SW 1271 (cell line): ENCODE measurements at places on chromosomes 16 and 17.

DNA sequence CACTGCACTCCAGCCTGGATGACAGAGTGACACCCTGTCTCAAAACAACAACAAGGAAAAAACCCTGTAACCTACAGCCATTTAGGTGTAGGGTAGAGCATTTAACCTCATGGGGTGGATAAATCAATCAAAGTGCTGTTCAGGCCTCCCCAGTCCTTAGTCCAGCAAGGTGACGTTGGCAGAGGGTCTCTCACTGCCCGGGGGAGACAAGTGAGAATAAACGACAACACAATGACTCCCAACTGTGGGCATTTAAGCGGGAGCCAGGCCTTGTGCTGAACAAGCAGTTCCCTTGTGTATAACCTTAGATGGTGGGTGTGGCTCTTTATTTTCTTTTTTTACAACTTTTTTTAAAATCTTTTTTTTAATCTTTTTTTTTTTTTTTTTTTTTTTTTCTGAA is 29.3 kb downstream of the TMEM92 start:
- DNase-seq, result no peak

DNA sequence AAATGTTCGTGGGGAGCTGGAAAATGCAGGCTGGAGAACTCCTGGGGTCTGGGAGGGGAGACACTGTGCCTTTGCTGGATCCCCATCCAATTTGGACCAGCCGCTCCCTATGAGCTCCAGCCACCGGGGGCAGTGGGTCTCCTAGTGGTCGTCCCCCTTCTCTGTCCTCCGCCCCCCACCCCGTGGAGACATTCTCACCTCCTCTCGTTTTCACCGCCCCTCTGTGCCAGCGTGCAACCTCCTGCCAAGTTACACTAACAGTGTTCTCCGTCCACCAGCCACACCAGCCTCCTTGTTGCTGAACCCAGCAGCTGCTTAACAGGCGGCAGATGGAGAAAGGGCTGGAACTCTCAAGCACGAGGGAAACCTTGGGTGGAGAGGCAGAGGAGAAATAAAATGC is 67.4 kb upstream of the SOX9 start:
- DNase-seq, result no peak

DNA sequence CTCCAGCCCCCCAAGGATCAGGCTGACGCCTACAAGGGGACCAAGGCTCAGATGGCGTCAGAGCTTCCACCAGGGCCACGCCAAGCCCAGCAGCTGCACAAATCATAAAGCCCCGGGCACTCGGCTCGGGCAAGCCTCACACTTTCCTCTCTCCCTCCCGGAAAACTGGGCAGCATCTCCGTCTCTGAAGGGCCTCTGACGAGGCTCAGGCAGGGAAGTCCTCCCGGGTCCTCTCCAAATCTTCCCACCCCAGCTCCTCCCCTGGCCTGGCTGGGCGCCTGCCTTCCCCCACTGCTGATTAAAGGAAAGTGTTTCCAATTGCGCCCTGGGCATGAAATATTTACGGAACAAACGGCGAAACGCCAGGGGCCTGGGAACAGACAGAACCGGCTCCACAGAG is 38.5 kb downstream of the PIEZO1 start:
- DNase-seq, result no peak

- no peak for DNase-seq
These were observed 296.3 kb downstream of the CPPED1 start for GRCh38 chr16:12507366-12507765.

- no peak for DNase-seq
These were observed 762 bp downstream of the PYCARD start for GRCh38 chr16:31201582-31202413.

GRCh38 chr16:65181071-65181561 is 59.3 kb upstream of the CDH11 start:
- DNase-seq, result no peak

DNA sequence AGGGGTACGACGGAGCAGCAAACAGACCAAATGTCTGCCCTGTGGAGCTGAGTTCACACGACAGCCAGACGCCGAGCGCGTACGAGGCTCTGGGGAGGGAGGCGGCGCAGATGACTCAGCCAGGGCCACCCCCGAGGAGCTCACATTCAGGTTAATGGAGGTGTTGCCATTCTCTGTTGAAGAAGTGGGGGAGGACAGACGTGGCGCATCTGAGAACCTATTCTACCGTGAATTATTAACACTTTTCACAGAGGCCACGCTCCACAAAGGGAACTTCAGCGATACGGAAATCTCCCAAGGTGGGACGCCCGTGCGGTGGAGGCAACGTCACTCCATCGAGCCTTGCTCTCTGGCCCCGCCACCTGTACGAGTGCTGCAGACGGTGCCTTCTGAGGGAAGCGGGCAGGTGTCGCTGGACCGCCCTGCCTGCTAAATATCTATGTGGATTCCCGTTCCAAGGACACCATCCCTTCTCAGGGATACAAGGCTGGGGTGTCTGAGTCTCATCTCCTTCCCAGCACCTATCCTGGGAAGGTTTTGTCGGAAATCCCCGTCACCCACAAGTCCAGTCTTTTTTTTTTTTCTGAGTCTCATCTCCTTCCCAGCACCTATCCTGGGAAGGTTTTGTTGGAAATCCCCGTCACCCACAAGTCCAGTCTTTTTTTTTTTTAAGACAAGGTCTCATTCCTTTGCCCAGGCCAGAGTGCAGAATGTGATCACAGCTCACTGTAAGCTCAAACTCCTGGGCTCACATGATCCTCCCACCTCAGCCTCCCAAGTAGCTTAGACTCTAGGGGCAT is 19.0 kb downstream of the ABR start:
- DNase-seq, result no peak

GRCh38 chr17:65324611-65325342 is 187.6 kb downstream of the RGS9 start:
- no peak for DNase-seq

DNA sequence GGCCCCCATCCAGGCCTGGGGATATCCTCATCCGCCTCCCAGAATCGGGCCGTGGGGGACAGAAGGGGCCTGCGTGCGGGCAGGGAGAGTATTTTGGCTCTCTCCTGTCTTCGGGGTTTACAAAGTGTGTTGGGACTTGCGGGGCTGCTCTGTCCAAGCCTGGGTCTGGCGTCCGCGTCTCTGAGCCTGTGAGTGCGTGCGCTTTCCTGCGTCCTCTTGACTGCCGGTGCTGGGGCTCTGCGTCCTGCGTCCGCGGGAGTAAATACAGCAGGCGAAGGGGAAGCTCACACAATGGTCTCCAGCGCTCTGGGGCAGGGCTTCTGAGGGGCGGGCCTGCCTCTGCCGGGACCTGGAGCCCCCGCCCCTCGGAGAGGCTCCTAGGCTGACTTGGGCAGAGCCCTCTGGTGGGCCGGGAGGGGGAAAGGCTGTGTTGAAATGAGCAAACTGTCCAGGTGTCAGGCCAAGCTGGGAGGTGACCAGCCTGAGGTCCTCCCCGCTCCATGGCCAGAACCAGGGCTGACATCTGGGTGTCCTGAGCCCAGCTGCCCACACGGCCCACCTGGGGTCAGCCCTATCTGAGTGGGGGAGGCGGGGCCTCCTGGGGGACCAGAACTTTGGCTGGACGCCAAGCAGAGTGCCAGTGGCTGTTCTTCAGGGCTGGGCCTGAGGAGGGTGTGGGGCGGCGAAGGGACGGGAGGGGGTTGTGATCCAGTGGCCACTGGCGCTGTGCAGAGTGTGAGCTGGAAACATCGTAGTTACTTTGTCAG is 233.6 kb downstream of the SEC14L1 start:
- DNase-seq, result no peak

DNA sequence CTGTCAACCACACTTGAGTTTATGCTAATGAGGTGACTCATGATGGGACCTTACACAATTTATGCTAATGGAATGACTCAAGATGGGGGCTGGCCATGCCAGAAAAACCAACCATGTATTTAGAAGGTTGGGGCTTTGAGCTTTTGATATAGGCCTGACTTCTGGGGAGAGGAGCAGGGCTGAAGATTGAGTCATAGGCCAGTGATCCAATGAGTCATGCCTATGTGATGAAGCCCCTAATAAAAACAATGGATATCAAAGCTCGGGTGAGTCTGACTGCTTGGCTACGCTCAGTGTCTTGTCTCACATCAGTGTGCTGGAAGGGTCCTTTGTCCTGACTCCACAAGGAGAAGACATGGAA is 7.3 kb downstream of the MFSD6L start:
- DNase-seq, result no peak

DNA sequence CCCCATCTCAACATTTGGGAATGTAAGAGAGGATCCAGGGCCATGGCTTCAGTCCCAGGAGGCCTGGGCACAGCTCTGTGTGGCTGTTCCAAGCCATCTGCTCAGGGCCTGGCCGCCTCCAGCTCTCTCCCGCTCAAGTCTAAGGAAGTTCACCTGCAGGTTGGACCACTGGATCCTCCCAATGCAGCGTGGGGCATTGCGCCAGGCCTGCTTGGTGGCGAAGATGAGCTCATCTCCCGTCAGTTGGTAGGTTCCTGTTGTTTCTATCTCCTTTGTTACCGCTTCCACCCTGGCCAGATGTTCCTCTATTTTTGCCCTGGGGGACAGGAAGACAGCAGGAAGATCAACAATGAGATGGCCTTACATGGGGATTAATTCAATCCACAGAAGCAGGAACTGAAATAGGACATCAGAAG is 17.5 kb downstream of the NOS2 start:
- no peak for DNase-seq

DNA sequence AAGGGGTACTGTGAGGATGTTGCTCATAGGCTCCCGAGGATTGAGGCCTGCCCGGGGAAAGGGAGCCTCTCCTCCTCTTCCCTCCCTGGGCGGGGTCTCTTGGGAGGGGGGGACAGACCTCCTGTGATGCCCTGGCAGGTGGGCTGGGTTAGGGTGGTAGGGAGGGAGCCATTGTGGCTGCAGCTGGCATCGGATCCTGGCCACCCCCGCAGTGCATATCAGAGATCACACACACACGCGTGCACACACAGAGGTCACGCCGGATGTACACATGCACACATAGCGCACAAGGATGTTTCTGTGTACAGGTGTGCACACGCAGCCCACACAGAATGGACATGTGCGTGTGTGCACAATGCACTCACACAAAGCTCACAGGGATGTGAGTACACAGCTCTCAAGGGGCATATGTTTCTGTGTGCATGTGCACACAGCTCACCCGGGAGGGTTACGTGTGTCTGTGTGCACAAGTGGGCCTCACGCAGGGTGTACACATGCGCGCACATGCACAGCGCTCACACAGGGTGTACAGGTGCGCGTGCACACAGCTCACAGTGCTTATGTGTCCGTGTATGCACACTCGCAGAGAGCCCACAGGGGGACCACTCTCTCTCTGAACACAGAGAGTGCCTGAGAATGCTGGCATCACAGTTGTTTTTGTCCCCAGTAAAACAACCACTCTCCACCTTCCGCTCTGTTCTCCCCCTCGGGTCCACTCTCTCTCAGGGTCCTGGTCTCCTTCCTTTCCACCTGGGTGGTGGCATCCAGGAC is 2.4 kb downstream of the GJD3 start:
- no peak for DNase-seq

DNA sequence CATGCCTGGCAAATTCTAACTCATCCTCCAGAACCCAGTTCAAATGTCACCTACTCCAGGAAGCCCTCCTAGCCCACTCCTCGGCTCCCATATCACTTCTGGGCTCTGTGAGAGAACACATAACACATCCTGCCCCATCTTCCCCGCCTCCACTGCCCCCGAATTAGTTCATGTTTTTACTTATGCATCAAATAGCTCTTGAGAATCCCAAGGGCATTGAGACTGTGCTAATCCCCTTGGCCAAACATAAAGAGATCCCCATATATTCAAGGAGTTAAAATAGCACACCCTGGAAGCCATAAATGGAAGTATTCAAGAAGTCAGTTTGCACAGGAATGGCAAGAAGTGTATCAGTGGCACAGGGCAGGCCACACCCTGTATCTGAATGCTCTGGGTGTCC is 2.0 kb upstream of the CREBBP start:
- no peak for DNase-seq

- DNase-seq, result no peak
These were observed 2336.1 kb downstream of the TP53TG3F start for GRCh38 chr16:35795361-35796029.

GRCh38 chr17:63333869-63334268 is 112.2 kb downstream of the CYB561 start:
- no peak for DNase-seq

GRCh38 chr16:56682703-56683397 is 580 bp downstream of the MT1X start:
- DNase-seq, result no peak

GRCh38 chr17:5344914-5345313 is 62.8 kb downstream of the RABEP1 start:
- DNase-seq, result no peak

DNA sequence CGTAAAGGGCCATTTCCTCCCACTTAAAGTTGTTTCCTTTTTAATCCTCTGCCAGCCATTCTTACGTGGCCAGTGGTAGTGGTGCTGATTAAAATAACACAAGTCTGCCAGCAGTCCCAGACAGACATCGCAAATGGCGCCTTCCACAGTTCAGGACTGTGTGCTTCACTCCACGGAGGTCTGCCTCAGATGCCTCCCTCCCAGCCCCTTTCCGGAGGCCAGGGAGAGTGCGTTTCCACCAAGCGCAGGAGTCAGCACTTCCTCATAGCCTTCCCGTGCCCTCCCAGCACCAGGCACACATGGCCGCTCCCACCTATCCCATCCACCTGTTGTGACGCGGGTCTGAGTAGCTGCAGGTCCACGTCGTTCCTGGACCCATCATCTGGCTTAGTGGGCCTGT is 205.6 kb downstream of the RPTOR start:
- no peak for DNase-seq

- DNase-seq, result no peak
These were observed 182.4 kb downstream of the HS3ST4 start for GRCh38 chr16:25874196-25874595.

DNA sequence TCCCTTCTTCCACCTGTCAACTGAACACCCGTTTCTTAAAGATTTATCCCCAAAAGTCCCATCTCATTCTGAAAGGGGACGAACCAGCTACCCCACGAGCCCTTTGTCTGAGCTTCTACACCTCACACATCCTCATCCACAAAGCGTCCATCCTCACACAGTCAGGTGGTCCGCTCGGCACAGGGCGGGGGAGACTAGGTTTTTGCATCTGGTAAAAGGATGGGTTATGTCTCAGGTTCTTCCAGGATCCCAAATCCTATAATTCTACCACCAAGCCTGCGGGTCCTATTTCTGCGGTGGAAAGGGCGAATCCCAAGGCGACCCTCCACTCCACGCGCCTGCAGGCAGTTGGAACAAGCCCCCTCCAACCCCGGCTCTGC is 458 bp downstream of the GFOD2 start:
- DNase-seq, result no peak

DNA sequence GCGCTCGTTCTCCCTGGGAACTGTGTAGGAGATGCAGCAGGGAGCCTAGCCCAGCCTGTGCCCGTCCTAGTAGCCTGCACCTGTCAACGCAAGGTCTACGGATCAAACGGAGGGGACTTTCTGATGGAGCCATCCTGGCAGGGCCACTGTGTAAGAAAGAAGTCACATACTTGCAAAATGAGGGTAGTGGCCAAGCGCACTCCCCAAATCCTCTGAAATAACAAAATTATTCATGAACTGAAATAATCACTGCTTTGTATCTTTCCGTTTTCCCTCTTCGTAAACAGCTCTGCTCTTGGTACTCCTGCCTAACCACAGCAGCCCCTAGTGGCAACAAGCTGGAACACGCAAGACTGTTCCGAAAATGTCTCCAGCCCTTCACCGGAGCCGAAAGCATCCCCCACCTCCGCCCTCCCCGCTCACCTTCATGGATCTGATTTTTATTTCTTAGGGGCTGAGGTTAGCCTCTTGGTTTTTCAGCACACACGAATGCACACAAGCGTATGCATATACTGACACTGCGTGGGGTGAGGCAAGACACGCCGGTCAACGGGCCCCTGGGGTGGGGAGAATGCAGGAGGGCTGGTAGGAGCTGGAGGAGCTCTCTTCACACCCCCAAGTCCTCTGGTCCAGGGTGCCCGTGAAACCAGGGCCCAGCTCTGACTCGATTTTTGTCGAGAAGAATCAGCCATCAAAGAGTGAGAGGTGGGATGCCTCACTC is 100.8 kb downstream of the ABCC12 start:
- peak; percentile 15 for DNase-seq
